ENCODE measurements at places on chromosomes 6 and 20. TPM values are rescaled to one million over a fixed set of nuclear protein-coding genes. Genes with fewer than 3 reads are reported as not detected.

Gene PKIG
- 172 TPM for total RNA-seq

Gene HECA
- total RNA-seq, result 46.0 TPM

Gene DEFB132
- not detected for total RNA-seq

Gene ZC3H12D
- total RNA-seq, result 0.25 TPM

Gene CLVS2
- 0.05 TPM for total RNA-seq

Gene CDH26
- total RNA-seq, result 1.3 TPM

Gene BPIFB1
- not detected for total RNA-seq

Gene NHSL1
- total RNA-seq, result 44.7 TPM

Gene MYL9
- total RNA-seq, result 1,345 TPM

Gene DACT2
- total RNA-seq, result 2.3 TPM

Gene WFDC12
- total RNA-seq, result not detected

Gene LIME1
- total RNA-seq, result 3.4 TPM

DNA sequence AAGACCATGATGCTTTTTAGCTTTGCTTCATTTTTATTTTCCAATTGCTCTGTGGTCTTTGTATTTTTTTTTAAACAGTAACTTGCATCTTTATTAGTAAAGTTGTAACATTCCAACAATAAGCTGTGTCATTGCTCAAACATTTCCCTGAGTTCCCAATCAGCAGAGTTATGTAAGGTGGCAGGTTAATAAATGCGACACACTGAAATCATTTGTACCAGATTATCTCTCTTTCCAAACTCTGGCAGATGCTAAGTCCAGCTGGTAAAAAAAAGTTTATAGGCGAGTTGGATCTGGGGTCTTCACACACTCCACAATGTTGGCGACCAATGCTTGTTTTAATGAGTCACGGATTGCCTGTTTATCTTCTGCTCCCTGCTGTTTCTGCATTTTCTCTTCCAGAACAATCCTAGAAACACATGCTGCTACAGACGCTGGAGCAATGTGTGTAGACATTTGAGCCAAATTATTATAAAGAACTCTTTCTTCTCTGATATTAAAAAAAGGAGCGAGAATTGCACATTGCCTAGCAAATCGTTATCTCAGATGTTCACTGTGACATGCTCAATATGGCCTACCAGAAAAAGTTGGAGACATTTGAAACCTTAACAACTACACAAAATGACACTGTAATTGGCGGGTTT, 113.6 kb upstream of the IFNGR1 start:
- DNase-seq, result no peak

GRCh38 chr6:97032955-97033354, 108.4 kb downstream of the KLHL32 start:
- no peak for DNase-seq

DNA sequence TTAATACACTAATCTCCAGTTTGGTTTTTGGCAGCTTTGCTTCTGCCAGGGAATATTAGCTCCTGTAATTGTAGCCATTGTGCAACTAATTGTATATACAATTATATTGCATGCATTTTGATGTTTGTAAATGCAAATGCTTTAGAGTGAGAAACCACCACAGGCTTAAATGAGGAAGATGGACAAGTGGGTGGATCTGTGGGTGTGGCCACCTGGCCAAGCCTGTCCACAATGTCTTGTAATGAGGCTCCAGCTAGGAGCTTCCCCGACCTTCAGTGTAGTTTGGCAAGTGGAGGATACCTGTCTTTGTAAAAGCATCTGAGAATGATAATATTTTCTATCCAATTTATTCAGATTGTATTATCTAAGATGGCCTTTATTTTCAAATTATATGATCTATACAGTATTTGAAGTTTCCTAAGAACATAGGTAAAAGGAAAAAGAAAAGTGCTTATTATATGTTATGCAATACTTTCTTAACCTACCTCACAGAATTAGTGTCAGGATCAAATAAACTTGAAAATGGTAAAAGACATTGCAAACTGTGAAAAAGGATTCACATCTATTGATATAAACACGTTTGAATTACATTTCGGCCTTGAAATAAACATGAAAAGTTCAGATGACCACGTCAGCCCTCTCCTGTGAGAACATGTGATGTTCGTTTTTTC, 49.3 kb upstream of the ARID1B start:
- DNase-seq, result no peak

GRCh38 chr6:17725083-17725482, 18.4 kb upstream of the NUP153 start:
- DNase-seq, result peak; percentile 68

- DNase-seq, result peak; percentile 93
Measured at GRCh38 chr20:36153736-36154699, 522 bp upstream of the EPB41L1 start.

DNA sequence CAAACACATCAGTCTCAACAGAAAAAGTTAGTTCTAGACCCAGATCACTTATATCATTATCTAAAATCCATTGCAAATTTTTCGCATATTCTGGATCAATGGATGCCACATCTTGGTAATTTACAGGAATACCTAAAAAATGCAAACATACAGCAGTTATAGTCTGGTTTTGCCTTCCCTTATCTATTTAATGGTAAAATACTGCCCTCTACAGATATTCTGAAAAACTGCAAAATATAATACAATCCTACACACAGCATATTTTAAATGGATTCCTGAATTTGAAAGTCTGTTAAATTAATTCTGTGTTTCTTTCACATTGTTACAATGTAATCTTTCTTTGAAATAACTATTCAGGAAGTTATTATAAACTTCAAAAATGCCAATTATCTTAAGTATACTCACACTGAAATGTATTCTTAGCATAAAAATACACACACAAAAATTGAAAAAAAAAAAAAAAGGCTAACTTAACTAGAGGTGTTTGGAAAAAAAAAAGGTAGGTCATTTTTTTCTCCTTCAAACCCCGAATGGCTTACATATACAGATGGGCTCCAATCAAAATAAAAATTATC, 88.4 kb downstream of the HACE1 start:
- DNase-seq, result no peak

GRCh38 chr6:3312604-3313231, 54.0 kb downstream of the PSMG4 start:
- DNase-seq, result no peak

DNA sequence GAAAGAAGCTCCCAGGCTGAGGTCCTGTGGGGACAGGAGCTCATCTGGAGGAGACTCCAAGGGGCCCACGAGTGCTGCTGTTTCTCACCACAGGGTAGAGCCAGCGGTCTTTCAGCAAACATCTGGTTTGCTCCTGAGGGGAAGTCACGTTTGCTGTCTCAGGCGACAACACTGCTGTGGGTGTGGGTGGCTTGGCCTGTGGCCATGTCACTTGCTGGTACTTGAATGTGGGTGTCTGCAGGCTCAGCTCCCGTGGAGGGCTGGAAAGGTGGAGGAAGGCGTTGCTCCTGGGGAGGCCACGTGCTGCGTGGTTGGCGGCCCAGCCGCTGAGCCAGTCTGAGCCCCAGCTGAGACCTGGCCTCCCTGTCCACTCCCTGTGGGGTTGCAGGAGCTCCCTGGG, 52.8 kb upstream of the MPC1 start:
- DNase-seq, result peak; percentile 43

GRCh38 chr6:136502786-136503185, 47.4 kb downstream of the MAP7 start:
- DNase-seq, result no peak

DNA sequence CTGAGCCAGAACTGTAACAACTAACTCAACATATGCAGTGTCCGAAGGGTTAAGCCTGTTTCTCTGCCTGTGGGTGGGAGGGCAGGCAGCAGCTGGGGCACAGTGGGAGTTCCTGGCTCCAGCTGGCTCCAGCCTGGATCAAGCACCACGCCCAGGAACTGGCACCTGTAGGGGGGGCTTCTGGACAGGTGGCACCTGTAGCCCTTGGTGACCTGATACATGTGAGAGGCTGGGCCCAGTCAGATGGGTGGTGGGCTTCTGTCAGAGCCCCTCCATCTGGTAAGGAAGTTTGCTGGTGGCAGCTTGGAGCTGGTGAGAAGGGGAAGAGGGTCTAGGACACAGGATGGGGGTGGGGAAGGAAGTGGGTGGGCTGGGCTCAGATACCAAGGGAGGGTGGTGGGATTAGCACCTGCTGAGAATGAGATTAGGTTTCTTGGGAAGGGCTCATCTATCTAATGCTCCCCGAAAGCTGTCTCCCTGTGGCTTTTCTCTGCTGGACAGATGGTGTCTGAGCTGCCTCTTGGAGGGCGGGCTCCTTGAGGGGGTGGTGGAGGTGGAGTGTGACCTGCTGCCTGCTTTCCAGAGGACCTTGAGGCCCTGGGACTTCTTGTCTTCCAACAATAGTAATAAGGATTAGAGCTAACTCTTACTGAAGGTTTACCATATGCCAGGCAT, 28.5 kb downstream of the BCL2L1 start:
- DNase-seq, result no peak

GRCh38 chr6:43757966-43758616, 11.9 kb upstream of the VEGFA start:
- DNase-seq, result peak; percentile 10

- no peak for DNase-seq
Measured at GRCh38 chr6:111339294-111339693, 143.7 kb downstream of the REV3L start.

DNA sequence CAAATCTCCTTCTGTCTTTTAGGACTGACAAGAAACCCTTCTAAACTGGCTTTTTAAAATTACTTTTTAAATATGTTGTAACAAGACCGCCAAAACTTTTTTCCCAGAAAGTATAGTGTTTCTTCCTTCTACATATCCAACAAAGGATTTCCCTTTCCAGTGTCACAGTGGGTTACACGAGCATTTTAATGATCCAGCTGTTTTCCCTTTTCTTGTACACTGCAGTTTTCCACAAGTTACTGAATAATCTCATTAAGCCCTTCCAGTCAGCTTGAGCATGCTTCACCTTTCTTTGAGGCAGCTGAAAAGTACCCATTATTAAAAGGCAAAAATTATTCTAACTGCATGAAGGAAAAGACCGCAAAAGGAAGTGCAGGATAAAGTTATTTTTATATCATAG, 48.6 kb downstream of the CD24 start:
- no peak for DNase-seq

DNA sequence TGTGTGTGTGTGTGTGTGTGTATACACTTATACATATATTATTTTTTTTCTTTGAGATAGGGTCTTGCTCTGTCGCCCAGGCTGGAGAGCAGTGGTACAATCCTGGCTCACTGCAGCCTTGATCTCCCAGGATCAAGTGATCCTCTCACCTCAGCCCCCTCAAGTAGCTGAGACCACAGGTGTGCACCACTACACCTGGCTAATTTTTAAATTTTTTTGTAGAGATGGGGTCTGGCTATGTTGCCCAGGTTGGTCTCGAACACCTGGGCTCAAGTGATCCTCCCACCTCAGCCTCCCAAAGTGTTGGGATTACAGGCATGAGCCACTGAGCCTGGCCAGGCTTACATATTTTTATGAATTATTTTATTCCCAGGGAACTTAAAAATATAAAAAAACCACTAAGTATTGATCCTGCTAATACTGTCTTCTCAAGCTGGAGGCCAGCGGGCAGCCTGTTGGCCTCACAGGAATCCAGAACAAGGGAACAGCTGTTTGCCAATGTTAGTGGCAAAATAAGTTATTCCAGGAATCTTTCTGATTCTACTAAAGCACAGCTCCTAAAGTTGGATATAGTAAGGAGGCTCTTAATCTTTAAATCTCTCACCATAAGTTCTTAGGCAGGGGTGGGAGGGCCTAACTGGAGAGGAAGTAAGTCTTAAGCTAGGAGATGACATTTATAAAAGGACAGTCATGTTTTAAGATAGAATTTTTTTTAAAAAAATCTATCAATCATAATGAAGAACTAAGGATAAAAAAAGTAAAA, 135.5 kb upstream of the NUP153 start:
- DNase-seq, result no peak

- no peak for DNase-seq
Measured at GRCh38 chr20:63748934-63749270, 9.3 kb downstream of the SLC2A4RG start.

DNA sequence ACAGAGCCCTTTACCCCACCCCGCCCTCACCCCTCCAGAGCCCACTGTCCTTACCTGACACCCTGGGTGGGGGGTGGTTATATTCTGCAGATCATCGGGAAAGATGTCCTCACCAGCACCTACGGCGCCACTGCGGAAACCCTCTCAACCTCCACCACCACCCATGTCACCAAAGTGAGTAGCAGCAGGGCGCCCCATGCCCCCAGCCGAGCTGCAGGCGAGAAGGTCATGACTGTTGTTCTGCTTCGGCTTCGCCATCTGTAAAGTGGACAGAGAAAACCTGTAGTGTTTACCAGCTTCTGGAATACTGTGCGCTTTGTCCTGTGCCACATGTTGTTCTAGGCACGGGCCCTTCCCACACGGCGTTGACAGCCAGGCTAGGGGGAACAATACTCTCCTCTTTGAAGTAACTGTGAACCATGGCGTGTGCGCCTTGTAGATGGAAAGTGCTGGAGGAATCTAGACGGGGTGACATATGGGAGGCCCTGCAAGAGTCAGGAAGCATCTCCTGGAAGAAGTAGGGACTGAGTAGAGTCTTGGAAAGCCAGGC, 16.5 kb upstream of the AAR2 start:
- DNase-seq, result no peak

DNA sequence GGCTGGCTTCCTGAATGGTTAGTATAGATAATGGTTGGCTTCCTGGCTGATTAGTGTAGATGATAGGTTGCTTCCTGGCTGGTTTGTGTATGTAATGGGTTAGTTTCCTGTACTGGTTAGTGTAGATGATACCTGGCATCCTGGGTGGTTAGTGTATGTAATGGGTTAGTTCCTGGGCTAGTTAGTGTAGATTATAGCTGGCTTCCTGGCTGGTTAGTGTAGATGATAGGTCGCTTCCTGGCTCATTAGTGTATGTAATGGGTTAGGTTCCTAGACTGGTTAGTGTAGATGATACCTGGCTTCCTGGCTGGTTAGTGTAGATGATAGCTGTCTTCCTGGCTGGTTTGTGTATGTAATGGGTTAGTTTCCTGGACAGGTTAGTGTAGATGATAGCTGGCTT, 200.3 kb downstream of the TAF4 start:
- no peak for DNase-seq

GRCh38 chr20:4736875-4737274, 15.2 kb downstream of the PRND start:
- no peak for DNase-seq

GRCh38 chr6:106026748-106027715, 59.1 kb upstream of the PRDM1 start:
- DNase-seq, result no peak

- no peak for DNase-seq
Measured at GRCh38 chr6:167127785-167128531, 5.1 kb downstream of the CCR6 start.

GRCh38 chr6:153056308-153056707, 53.8 kb upstream of the MTRF1L start:
- DNase-seq, result no peak

DNA sequence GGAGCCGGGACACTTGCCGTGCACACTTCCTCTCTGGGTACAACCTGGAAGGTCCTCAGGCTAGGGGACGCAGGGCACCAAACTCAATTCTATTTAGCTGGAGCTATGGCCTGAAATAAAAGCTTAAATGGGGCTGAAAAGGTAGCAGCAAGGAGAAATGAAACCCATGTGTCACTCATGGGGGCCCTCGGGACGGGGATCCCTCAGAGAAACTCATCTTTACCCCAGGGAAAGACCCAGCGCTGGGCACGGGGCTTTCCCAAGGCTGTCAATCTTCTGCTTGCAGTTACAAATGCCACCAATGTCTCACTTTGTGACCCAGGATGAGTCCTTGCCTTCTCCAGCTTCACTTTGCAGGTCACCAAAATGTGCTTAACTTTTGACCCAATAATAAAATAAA, 16.5 kb downstream of the SNAI1 start:
- no peak for DNase-seq

GRCh38 chr20:32767418-32768198, 5.4 kb downstream of the DNMT3B start:
- DNase-seq, result no peak

All from left ventricle myocardium inferior (tissue), 1 donor.